ENCODE measurements at places on chromosomes 7 and 10. TPM values are rescaled to one million over a fixed set of nuclear protein-coding genes. Genes with fewer than 3 reads are reported as not detected.
A peak's percentile ranks its signal among the peaks of the same experiment; 100 is the strongest.

ATRNL1 gene
- 27.8 TPM for polyA plus RNA-seq

DNA sequence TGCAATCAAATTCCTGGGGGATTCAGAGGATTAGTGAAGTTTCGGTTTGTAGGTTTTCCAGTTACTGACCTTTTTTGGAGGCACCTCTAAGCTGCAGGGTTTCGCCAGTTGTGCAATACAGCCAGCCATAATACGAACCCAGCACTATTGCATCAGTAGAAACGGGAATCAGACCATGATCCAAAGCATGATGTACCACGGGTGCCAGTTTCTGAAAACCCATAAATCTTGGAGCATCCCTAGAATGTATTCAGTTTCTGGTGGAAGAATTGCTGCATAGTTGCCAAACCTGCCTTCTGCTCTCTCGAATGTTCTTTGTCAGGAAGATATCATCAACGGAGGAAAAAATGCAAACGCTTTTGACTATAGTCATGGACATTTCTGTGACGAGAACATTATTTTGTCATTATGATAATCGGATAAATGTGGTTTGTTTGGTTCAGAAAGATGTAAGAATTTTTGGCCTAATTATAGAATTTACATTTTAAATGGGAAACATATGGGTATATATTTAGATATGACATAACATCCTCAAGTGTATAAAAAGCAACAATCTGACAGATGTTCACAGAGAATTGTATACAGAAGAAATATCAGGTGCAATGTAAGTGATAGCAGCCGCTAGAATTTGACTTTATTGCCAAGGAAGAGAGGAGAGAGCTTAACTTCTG, 186.2 kb upstream of the PRKCQ start:
- no peak for DNase-seq

CRTAC1 gene
- 24.7 TPM for polyA plus RNA-seq

DNA sequence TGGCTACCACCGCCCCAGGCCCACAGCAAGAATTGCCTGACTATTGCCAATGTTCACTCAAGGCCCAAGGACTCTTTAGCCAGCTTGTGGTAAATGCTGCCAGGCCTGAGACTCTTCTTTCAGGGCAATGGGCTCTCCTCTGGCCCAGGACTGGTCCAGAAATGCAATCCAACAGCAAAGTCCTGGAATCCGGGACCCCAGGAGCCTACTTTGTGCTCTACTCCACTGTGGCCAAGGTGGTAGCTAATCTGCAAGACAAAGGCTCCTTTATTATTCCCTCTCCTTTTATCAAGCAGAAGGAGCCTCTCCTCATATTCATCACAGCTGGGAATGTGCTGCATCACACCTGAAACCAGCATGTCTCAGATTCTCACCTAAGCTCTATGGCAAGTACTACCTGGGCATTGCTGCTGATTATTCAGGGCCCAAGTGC, 107.6 kb upstream of the PRSS58 start:
- DNase-seq, result no peak

GRCh38 chr10:78806681-78807221, 262.0 kb upstream of the ZMIZ1 start:
- DNase-seq, result no peak

GPR15LG gene
- polyA plus RNA-seq, result 0.52 TPM

PROSER2 gene
- polyA plus RNA-seq, result 4.0 TPM

DNA sequence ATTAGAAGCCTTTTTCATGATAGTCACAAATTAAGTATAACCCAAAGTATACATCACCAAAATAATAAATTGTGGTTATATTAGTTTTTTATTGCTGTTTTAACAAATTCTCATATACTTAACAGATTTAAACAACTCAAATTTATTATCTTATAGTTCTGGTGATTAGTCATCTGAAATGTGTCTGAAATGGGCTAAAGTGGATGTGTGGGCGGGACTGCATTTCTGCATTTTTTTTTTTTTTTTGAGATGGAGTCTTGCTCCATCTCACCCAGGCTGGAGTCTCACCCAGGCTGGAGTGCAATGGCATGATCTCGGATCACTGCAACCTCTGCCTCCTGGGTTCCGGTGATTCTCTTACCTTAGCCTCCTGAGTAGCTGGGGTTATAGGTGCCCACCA, 891.5 kb upstream of the CELF2 start:
- no peak for DNase-seq

DNA sequence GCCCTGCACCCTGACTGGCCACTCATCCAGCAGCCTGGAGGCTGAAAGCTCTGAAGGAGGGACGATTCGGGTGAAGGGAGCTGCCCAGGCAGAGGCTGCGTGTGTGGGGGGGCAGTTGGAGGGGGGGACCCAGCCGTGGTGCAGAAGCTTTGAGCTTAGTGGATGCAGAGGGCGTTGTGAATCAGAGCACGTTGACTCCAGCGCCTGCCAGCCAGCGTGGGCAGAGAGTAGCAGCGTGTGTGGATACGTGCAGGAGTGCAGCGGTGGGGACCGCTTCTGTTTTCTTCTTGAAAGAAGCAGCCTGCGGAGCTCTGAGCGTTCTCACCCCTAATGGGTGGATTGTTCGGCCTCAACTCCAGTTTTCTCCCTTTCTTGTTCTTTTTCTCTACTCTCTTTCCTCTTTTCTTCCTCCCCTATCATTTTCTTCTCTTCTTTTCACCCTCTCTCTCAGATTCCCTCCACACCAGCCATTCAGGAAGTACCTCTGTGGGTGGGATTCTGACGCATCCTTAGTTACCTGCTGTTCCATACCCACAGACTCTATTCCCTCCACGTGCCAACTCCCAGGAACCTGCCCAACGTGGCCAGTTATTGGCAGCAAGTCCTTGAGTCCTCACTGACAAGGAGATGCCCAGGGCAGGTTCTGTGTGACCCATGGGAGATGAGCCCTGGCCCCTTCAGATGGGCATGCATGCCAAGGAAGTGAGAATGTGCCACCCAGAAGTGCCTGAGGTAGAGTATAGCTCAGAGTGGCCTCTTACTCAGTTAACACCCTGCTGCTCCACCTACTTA, 47.4 kb downstream of the SORCS3 start:
- no peak for DNase-seq

- DNase-seq, result no peak
Measured at GRCh38 chr7:102069931-102070629, 216.6 kb upstream of the SH2B2 start.

LIPN gene
- not detected for polyA plus RNA-seq

GRCh38 chr10:98414932-98415730, at the start of gene PYROXD2:
Gene PYROXD2 (minus strand): TSS chr10:98415182. CDS start chr10:98415135, 47 bp downstream.
- DNase-seq, result peak; percentile 90

- DNase-seq, result no peak
Measured at GRCh38 chr7:107846324-107846723, 43.3 kb upstream of the SLC26A3 start.

GRCh38 chr7:94264756-94265155, 129.9 kb upstream of the COL1A2 start:
- DNase-seq, result no peak

WDR86 gene
- 38.8 TPM for polyA plus RNA-seq

DNA sequence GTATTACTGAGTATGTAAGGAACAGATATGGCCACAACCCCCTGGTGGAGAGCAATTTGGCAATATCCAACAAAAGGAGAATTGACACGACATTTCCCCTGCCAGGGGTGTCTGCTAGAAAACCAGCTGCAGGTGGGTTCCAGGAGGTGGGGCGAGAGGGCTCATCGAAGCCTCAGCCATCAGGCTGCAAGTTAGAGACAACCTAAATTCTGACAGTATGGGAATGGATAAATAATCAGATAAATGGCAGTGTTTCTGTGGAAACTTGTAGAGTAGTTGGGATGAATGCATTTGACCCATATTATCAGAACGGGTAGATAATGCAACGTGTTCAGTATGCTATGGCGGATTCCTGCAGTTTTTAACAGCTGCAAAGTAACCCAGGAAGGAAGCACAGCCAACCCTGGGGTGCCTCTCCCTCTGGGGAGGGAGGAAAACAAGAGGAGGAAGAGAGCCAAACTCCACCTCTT, 3.5 kb downstream of the TMEM273 start:
- DNase-seq, result no peak

GRM3 gene
- 0.13 TPM for polyA plus RNA-seq

- no peak for DNase-seq
Measured at GRCh38 chr10:47458466-47459154, 25.3 kb downstream of the ANXA8 start.

DNA sequence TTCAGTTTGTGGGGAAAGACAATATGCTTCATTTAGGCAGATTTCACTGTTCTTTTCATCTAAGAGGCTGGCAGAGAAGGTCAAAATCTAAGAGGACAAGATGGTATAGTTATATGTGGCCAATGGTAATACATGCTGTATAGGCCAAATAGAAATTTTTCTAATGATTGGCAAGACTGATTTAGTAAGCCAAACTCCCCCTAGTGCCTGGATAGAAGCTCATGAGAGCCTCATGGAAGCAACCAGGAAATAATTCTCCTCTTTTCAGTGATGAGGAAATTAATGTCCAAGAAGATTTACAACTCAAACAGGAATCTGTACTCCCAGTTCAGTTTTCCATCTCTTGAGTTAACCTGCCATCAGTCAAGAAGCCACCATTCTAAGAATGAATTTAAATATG, 253.6 kb upstream of the PHF14 start:
- DNase-seq, result no peak

DNA sequence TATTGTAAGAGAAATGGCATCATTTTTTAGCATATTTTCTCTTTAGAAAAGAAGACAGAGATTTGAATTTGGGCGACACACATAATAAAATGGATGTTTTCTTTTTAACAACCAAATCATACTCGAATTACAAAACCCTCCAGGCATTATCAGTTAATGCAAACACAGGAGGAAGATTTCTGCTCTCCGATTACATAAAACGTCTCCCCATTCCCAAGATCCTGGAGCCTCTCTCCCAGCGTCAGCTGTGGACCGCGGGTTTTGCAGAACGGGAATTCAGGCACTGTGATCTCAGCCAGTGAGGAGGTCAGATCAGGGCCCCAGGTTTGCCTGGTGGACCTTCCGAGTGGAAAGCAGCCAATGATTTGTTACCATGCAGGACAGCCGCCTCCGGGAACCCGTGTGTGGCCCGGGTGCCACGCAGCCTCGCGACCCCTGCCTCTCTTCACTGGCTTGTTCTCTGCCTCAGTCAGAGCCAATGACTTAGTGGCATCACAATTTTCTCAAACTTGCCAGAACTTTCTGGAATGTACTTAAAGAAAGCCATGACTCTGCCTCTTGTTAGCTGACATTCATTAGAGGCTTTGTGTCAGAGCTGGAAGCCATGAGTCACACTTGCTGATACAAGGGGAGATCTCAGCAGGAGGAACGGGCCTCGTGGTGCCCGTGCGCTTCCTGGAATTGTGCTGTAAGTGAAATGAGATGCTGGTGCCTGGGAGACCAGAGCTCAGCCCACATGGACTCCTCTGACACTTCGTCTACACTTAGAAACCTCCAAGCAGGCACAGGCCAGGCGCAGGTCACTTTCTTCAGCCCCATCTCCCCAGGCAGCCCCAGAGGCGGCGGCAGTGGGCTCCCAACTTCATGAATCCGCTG, 246.1 kb downstream of the KLF6 start:
- no peak for DNase-seq

DNA sequence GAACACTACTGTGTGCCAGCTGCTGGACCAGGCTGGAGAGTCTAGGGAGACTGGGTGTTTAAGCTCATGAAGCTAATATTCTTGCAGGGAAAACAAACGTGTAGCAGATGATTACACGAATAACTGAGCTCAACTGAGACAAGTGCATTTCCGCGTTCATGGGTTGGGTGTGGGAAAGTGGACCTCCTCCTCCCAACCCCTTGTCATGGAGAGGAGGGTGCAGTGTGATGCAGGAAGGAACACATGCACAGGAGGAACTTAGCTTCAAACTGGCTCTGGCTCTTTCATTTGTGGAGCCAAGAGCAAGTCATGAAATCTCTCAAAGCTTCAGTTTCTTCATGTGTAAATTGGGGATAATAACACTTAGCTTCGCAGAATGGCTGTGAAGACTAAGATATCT, 204.3 kb downstream of the ARHGAP12 start:
- no peak for DNase-seq

DNA sequence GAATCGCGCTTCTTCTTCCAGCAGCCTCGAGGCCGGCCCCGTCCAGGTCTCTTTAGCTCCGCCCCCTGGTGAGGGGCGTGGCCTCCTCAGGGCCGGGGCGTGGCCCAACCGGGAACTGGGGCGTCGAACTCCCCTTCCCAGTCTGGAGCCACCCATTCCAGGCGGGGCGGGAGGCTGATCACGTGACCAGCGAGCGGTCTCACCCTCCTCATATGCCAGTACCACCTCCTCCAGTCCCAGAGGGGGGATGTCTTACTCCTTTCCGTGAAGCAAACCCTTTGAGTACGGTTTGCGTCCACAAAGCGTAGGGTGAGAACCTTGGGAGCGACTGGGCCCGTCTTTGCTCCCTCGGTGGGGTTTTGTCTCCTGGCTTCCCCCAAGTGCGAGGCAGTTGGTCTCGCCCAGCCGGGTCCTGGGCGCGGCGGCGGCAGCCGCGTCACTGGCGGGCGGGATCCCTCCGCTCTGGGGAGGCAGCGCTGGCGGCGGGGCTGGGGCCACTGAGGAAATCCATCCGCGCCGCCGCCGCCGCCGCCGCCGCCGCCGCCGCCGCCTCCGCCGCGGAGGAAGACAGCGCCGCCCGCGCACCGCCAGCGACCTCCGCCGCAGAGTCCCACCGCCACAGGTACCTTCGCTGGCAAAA, at the start of gene GNB2:
GNB2 (plus strand) TSS at position 439 of the 640 bp plus-strand sequence. CDS start 2,526 bp downstream, outside the sequence.
- peak; percentile 99 for DNase-seq

GRCh38 chr7:33902746-33903145, 2.6 kb upstream of the BMPER start:
- DNase-seq, result no peak

DNA sequence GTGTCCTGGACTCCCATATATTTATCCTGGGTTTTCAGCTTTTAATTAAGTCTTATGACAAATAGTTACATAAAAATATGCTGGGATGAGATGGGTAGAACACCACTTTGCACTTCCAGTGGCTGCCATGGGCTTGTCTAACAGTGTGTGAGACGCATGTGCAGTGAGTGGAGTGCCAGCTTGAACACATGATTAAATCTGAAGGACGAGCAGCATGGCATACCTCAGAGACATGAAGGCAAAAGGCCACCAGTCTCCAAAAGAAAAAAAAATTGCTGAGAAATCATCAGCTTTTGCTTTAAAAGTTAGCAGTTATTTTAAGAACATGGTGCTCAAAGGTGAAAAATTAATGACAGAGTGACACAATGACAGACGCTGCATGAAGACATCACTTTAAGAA, 139.0 kb upstream of the ADCY1 start:
- no peak for DNase-seq

- DNase-seq, result no peak
Measured at GRCh38 chr10:133401981-133402725, 8.2 kb downstream of the MTG1 start.

GRCh38 chr7:131354390-131354789, 26.7 kb downstream of the MKLN1 start:
- no peak for DNase-seq

- DNase-seq, result no peak
Measured at GRCh38 chr10:89659143-89660131, 14.4 kb upstream of the PANK1 start.
